ENCODE measurements at places on chromosomes 2 and 18.

- peak; percentile 85 for DNase-seq
Measured at GRCh38 chr2:12498704-12499103, 218.0 kb upstream of the TRIB2 start.

- no peak for DNase-seq
Measured at GRCh38 chr18:56199580-56200330, 438.6 kb downstream of the TXNL1 start.

- DNase-seq, result no peak
Measured at GRCh38 chr2:175011505-175011904, 6.3 kb upstream of the CHN1 start.

DNA sequence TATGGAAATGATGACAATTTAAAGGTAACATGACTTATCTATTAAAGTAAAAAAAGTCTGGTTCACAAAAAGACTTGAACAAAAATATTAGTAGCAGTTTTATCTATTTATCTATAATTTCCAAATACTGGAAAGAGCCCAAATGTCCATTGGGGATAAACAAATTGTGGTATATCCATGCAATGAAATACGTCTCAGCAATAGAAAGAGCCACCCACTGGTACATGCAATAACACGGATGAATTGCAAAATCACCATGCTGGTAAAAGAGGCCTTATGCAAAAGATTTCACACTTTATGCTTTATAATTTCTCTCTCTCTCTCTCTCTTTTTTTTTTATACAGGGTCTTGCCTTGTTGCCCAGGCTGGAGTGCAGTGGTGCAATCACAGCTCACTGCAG, 91.4 kb upstream of the ASAP2 start:
- no peak for DNase-seq

All from A172 (cell line).